ENCODE measurements at places on chromosomes 11 and 22.

GRCh38 chr11:128874427-128874826, 7.3 kb upstream of the KCNJ1 start:
- DNase-seq: no peak

- DNase-seq: no peak
Observed at GRCh38 chr11:1310772-1311468, 1.5 kb upstream of the TOLLIP start.

GRCh38 chr22:48837341-48837935, 990.2 kb downstream of the BRD1 start:
- no peak for DNase-seq

DNA sequence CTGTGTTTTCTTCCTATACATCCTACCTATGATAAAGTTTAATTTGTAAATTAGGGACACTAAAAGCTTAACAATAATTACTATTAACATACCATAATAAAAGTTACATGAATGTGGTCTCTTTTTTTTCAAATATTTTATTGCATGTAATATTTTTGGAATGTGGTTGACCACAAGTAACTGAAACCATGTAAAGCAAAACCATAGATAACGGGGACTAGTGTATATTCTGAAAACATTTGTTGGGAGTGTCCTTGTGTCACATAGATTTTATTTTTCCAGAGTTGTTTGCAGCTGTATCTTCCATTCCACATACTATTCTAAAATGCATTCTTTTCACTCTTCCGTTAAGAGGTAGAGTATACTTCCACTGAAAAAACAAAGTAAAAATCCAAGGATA, 200.4 kb downstream of the KIF18A start:
- no peak for DNase-seq

GRCh38 chr22:39478441-39478850, 21.6 kb downstream of the MGAT3 start:
- DNase-seq: no peak

- no peak for DNase-seq
Observed at GRCh38 chr22:26979294-26979693, 321.9 kb downstream of the MIAT start.

- DNase-seq: peak; percentile 52
Observed at GRCh38 chr22:50308597-50308935, 1.1 kb upstream of the PLXNB2 start.

DNA sequence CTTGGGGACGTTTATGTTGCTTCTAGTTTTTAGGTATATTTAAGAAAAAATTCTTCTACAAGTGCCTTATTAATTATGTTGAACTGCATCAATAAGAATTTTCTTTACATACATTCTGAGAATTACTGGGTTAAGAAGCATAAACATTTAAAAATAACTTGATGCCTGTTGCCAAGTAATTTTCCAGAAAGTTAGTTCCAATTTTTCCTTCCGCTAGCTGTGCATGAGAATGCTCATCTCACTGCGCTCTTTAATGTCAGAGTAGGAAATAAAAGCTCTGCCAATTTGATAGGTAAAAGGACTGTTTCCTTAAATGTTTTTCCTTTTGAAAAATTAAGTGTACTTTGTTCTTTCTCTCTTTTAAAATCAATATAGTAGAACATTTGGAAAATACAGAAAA, 113.1 kb upstream of the ZBED5 start:
- no peak for DNase-seq

GRCh38 chr11:131642756-131643531, 272.5 kb downstream of the NTM start:
- no peak for DNase-seq

DNA sequence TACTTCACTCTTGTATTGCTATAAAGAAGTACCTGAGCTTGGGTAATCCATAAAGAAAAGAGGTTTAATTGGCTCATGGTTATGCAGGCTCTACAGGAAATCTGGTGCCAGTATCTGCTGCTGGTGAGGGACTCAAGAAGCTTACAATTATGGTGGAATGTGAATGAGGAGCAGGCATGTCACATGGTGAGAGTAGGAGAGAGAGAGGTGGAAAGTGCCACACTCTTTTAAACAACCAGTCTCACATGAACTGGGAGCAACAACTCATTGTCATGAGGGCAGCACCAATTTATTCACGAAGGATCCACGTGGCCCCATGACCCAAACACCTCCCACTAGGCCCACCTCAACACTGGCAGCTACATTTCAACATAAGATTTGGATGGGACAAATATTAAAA, 24.6 kb upstream of the IGLL5 start:
- no peak for DNase-seq

GRCh38 chr22:49602481-49602880, 225.2 kb downstream of the BRD1 start:
- DNase-seq: no peak

DNA sequence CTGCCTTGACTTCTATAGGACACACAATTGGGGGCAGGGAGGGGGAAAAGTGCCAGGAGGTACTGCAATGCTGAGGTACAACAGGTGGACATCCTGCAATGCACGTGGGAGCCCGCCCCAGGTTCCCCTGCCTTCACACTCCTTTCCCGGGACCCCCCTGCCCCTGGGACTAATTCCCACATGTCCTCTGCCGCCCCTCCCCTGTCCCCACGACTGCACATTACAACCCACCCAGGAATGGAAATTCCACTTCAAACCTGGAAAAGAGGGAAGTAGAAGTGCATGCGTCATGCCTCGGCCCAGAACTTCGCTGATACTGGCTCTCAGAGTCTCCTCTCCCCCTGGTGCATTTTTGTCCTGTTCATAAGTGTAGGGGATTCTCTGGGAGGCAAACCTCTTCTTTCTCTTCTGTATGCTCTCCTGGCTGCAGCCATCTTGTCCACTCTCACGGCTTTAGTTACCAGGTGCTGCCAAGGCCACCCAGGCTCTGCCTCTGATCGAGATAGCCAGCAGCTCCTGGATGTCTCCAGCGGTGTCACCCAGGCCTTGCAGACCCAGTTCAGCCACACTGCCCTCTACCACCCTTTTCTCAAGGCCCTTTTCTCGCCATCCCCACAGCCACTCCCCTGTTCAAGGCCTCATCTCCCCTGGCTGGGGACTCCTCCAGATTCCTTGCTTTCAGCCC, 43.7 kb downstream of the GDPD5 start:
- DNase-seq: no peak

DNA sequence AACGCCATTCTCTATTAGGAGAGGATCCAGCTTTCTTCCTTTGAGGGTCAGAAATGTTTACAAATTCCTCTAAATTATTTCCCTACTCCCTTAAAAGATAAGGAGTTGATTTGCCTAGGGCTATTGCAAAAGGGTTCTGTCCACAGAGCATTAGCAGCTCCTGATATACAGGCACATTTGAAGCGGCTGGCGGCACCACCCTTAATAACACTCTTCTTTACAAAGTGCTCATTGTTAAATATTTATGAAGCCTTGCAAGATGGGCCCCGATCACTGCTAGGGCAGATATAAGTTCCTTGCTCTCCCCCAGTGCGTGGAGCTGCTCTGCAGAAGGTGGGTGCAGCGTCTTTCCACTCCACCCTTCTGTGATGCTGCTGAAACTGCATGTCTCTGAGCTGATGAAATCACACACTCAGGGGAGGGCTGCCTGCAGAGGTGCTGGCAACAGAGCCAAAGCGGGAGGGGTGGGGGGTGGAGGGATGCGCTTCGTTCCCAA, 116.7 kb upstream of the NTM start:
- DNase-seq: peak; percentile 84

DNA sequence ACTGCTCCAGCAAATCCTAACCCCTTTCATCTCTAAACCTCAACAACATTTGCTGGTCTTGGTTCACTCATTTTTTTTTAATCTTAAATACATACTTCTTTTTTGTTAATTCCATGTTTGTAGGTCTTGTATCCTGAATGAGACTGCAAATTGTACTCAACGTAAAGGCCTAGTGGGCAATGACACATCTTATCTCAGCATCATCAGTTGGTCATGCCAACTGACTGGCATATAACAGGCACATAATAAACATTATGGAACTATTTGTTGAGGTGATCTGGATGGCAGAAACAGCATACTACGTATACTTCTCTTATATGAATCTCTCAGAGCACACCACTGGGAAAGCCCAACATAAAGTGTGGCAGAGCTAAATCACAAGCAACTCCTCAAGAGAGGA, 116.7 kb downstream of the RBFOX2 start:
- no peak for DNase-seq

DNA sequence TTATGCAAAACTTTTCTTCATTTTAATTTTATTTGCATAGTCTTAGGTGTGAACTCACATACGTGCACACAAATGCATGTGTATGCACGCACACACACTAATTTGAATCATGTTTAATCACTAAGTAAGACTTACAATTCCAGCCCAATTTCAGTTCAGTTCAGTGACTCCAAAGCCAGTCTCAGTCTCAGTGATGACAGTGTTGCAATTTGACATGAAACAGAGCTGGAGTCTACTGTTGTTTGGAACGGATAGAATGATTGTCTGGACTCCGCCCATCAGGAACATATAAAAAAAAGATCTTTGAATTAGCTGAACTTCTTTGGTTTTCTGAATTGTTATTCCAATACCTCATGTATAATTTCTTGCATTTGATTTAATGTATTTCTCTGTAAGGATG, 14.9 kb upstream of the OR51S1 start:
- DNase-seq: no peak

Data from putamen (tissue), 1 donor.